ENCODE measurements at places on chromosomes 12 and 14.

GRCh38 chr14:75229661-75230139 is 48.9 kb upstream of the FOS start:
- no peak for DNase-seq

GRCh38 chr12:52097045-52097666 is 17.7 kb downstream of the SMIM41 start:
- DNase-seq: no peak

- no peak for DNase-seq
These were observed 208.4 kb downstream of the DPF3 start for GRCh38 chr14:72685456-72685855.

DNA sequence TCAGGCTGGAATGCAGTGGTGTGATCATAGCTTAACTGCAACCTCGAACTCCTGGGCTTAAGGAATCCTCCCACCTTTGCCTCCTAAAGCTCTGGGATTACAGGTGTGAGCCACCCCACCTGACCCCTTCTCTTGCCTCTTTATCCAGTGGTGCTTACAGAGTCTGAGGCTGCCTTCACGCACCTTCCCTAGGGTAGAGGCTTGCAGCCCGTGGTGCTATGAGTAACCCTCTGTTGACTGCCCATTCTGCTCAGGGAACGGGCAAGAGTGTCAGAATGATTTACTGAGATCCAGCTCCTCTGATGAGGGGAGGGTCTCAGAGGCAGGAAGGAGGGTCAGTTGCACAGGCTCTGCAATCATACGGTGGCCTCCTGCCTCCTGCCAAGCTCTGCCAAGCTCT is 125.1 kb upstream of the TBX3 start:
- DNase-seq: no peak

GRCh38 chr12:64252681-64253080 is 30.6 kb upstream of the KICS2 start:
- no peak for DNase-seq

DNA sequence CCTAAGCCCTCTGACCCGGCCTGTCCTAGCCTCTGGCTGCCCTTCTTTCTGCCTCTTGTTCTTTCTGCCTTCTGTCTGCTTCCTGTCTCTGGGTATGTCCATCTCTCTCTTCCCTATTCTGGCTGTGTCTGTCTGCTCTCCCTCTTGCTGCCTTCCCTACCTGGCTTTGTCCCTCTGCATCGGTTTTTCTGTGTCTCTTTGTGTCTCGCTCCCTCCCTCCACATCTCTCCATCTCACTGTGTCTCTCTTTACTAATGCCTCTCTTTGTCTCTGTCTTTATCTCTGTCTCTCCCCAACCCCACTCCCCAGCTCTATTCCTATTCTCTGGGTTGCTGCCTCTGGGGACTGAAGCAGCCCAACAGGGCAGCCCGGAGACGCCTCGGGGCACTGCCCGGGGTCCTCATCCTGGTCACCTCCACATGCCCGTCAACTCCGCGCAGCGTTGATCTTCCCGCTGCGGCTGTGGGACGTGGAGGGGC is 10.1 kb downstream of the SHMT2 start:
- DNase-seq: peak; percentile 33

DNA sequence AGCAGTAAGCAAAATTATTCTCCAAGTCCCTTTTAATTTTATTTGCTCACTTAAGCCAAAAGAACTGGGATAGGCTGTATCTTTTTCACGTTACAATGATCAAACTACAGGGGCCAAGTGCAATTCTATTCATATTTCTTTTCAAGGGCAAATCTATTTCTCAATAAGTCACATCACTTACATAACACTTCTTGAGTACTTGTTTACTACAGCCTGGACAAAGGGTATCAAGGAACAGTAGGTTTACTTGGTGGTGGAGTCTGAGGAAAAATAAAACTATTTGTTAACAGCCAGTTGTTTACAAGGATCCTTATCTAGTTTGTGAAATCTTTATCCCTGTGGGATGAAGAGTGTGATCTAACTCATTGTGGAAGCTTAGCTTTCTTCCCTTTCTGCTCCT is 72.1 kb downstream of the PDE3A start:
- no peak for DNase-seq
